ENCODE measurements at places on chromosomes 3 and 15.

DNA sequence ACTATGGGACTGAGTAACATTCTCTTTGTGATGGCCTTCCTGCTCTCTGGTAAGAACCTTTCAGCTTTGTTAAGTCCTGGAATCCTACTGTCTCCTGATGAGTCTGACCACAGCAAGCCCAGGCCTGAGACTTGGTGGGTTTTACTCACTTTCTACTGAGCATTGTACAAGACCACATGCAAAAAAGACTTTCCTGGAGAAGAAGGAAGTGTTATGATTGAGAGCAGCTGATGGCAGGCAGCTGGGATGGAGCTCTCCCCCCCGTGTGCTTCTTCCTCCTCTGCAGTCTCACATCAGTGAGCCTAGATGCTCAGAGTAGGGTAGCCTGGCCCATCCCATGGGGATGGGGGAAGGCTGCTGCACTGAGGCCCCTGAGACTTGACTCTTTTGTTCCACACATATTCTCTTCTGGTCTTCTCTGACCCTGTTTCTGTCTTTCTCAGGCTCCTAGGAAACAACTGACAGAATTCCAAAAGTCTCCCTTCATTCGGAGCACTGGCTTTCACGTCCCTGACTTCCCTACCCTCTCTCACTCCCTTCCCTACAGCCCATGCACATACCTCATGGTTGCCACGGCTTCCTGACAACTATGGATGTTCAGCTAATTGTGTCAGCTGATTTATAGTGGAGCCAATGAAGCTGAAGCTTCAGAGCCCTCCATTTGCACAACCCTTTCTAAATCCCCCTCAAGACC, 36.6 kb downstream of the CD86 start:
- no peak for DNase-seq

- no peak for DNase-seq
Observed at GRCh38 chr15:39642011-39642640, 61.2 kb downstream of the THBS1 start.

DNA sequence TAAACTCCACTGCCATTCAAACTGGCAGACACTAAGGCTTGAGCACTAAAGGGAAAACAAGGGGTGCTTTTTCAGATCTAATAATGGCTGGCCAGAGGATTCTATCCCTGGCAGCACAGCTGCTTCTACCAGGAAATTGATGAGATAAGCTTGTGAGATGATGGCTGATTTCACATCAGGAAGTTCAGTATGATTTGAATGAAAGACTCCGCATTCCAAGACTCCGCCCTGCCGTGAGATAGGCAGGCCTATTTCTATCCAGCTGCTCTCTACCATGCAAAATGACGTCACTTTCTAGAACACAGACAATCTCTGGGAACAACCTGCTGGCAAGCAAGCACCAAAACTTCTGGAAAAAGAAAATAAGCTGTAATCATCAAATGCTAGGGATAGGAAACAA, 171.8 kb downstream of the WDR76 start:
- DNase-seq, result no peak

GRCh38 chr3:141052201-141053069, 1.3 kb downstream of the SPSB4 start:
- DNase-seq, result no peak

DNA sequence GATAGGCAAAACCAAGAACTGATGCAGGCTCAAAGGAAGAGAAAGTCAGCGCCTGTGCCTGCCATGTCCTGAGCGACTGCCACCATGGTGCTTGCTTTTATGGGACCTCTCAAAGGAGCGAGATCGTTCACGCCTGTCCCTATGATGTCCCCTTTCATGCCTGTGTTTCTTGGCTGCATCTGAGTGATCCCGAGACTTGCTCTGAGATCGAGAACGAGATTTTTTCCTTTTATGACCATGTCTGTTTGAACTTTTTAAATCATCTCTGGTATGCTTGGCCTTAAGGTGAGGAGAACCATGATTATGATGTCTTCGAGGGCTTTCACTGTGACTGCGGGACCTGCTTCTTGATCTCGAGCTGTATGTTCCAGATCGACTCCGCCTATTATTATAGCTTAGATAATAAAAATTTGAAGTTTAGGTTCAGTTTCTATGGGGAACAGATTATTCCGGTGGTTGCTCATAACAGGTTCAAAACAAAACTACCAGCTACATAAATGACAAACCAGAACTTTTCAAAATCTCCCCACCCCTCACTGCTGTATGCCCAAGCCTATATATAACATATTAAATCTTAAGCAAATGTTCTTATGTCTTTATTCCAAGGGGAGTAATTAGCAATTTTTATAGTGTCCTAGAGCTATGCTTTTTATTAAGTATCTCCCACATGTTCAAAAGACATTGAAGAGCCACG, 11.6 kb downstream of the CCNL1 start:
- DNase-seq, result no peak

- no peak for DNase-seq
Observed at GRCh38 chr15:63447017-63447676, 57.2 kb upstream of the USP3 start.

DNA sequence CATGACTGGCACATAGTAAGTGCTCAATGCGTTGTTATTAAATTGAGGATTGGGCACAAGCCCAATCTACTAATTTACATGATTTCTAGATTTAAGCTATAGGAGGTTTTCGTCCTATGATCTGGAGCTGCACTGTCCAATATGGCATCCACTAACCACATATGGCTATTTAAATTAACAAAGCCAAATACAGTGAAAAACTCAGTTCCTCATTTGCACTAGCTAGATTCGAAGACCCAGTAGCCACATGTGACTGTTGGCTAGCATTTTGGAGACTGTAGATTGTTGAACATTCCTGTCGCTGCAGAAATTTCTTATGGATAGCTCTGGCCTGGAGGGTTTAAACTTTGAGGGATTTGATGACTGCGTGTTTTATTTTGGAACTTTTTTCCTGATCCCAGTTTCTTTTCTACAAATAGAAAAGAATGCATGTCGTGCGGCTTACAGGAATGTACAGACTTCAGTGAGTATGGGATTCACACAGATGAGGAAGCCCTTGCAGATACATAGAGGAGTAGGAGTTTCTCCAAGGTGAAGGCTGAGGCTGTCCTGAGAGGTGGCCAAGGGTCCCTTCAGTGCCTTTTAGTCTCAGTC, 82.8 kb downstream of the SLCO3A1 start:
- DNase-seq, result no peak

GRCh38 chr3:165883863-165884478, 46.7 kb upstream of the BCHE start:
- no peak for DNase-seq

- DNase-seq, result no peak
Observed at GRCh38 chr3:37694284-37694675, 167.4 kb upstream of the CTDSPL start.

DNA sequence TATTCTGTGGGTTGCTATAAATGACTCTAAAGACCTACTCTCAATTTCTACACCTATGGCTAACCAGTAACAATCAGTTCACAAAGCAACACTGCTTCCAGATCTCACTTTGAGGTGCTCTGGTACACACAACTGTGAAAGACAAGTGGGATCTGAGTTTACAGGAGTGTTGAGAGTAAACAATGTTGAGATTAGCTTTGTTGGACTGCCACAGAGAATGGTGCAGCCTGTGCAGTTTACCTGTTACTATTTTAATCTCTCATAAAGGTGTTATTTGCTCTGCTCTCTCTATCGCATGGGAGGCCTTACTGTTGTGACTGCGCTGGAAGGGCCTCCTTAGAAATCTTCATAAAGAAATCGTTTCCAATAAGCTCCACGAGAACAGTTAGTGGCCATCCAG, 112.0 kb downstream of the SOX2 start:
- DNase-seq, result no peak

- no peak for DNase-seq
Observed at GRCh38 chr3:111594205-111594604, 941 bp downstream of the ZBED2 start.

GRCh38 chr3:113055201-113055600, 64.4 kb downstream of the GTPBP8 start:
- DNase-seq, result no peak

DNA sequence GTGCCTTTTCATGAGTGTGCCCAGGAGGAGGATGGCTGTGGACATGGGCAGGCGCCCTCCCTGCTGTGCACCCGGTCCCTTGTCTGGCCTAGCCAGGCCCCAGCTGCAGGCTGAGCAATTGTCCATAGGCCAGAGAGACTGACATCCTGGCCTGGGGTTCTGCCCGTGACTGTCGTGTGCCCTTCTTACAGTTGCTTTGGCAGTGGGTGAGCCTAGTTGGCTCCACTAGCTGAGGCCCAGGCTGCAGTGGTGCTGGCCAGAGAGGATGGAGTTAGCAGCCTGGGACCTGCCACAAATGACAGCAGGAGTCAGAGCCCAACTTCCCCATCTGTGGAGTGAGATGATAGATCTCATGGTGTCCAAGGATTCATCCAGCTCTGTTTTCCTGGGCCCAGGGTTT, 9.0 kb upstream of the CHRNB4 start:
- no peak for DNase-seq

GRCh38 chr3:169945313-169945712, 21.3 kb upstream of the SEC62 start:
- DNase-seq, result no peak

DNA sequence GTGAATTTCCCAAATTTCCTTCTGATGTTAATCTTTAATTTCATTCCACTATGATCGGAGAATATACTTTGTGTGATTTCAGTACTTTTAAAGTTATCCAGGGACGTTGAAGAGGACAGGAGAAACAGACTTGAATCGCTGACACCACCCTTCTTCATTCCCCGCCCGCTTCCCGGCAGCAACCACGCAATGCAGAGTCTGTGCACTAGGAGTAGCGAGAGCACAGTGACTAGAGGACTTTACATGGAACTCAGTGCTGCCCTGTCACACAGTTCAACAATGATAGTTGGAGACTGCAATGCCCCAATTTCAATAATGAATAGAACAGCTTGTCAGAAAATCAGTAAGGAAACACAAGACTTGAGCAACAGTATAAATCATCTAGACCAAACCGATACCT, 73.9 kb downstream of the RNF13 start:
- no peak for DNase-seq

GRCh38 chr15:60585743-60586708, 107.1 kb upstream of the ICE2 start:
- DNase-seq, result peak; percentile 77

- no peak for DNase-seq
Observed at GRCh38 chr3:120749843-120750242, 7.3 kb downstream of the GTF2E1 start.

DNA sequence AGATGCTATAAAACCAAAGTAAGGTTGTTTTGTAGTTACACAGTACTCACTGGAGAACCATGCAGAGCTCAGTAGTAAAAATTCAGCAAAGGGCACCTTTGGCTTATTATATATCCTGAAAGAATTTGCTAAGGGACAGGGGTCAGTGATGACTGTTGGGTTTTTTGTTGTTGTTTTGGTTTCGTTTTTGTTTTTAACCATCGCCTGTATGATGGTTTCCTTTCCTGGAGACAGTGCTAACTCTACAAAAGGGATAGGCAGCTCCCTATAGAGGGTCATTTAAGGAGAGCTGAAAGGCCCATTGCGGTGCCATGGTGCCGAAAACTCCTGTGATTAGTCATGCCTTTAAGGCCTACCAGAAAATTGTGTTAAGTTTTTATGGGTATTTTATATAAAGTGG, 118.2 kb upstream of the GOLIM4 start:
- DNase-seq, result no peak

DNA sequence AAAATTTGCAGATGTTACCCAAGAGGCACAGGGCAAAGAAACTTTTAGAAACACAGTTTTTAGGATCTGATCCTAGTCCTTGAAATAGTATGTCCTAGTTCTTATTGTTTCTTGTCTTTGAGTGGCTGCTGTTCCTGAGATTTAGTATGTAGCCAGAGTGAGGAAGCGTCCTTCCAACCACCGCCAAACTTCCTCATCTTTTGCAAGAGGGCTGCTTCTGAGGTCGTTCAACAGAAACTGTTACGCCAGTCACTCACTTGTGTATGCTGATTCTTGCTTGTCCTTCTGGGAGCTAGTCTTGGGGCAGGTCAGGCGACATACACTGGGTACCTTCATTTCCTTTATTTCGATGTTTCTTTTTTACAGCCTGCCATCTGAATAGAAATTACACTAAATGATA, 577.3 kb upstream of the ZNF717 start:
- DNase-seq, result no peak

DNA sequence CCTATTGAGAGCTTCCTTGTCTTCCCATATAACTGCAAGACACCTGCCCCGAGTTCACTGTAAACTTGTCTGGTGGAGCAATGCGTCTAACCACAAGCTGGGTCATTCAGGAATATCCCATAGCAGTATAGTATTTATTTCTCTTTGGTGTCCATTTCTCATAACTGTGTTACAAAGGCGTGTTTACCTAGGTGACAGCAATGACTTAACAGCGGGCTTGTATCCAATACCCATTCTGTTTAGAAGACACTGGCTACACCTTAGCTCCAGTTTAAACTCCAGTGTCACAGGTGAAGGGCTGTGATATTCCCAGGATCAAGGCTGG, 24.3 kb downstream of the ATP10A start:
- no peak for DNase-seq

DNA sequence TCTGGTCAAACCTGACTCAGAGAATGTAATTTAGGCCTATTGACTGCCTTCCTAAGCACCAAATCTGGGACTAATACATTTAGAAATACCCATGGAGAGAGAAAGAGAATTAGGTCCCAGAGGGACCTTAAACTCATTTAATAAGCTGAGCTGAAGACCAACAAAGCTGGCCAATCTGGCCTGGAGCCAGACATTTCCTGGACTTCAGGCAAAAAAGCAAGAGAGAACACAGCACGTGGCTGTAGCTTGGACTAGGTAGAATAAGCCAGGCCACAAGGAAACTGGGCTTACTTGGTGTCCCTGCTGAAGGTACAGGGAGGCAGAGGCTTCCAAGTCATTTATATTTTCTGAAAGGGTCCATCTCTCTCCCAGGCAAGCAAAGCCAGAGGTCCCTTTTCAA, 88.1 kb downstream of the RTP4 start:
- DNase-seq, result no peak

DNA sequence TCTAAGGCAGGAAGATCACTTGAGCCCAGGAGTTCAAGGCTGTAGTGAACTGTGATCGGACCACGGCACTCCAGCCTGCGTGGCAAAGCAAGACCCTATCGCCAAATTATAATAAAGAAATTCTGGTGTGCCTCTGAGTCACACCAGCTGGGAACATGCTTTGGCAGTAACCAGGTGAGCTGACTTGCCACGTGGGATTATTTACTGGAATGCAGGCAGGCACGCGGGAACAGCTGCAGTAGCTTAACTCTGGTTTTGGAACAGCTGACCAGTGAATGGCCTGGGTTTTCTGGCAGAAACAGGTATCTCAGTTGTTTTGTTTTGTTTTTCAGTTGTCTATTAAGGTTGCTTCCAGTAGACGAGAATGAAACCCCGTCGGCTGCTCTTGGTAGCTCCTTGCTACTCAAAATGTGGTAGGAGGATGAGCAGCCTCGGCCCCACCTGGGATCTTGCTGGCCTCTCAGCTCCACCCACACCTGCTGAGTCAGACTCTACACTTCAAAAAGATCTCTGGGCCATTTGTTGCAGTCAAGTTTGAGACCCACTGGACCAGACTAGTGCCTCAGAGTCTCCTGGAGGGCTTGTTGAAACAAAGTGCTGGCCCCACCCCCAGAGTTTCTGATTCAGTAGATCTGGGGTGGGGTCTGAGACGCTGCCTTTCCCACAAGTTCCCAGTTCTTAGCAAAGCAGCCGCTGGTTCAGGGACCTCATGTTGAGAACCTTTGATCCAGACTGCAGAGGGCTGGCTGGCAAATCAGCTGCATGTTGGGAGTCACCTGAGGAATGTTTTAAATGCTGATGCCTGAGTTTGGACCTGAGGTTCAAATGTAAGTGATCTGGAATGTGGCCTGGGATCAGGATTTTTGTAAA, 26.6 kb downstream of the IDH2 start:
- no peak for DNase-seq

Data from T-helper 1 cell (primary cell).